ENCODE measurements at places on chromosomes 7 and 10.

GRCh38 chr10:15563246-15563645, 156.5 kb downstream of the ITGA8 start:
- no peak for DNase-seq

GRCh38 chr10:23157691-23158369, 34.3 kb upstream of the PTF1A start:
- peak; percentile 51 for DNase-seq

GRCh38 chr7:28937103-28937502, 21.0 kb downstream of the TRIL start:
- no peak for DNase-seq

GRCh38 chr7:74417419-74417971, 36.2 kb upstream of the GTF2IRD1 start:
- DNase-seq: peak; percentile 67

- DNase-seq: no peak
These were observed 35.8 kb downstream of the RASGEF1A start for GRCh38 chr10:43230909-43231522.
